ENCODE measurements at places on chromosomes 11 and 22. TPM values are rescaled to one million over a fixed set of nuclear protein-coding genes. Genes with fewer than 3 reads are reported as not detected.

- no peak for DNase-seq
Measured at GRCh38 chr11:128862908-128863660, 4.0 kb downstream of the KCNJ1 start.

DNA sequence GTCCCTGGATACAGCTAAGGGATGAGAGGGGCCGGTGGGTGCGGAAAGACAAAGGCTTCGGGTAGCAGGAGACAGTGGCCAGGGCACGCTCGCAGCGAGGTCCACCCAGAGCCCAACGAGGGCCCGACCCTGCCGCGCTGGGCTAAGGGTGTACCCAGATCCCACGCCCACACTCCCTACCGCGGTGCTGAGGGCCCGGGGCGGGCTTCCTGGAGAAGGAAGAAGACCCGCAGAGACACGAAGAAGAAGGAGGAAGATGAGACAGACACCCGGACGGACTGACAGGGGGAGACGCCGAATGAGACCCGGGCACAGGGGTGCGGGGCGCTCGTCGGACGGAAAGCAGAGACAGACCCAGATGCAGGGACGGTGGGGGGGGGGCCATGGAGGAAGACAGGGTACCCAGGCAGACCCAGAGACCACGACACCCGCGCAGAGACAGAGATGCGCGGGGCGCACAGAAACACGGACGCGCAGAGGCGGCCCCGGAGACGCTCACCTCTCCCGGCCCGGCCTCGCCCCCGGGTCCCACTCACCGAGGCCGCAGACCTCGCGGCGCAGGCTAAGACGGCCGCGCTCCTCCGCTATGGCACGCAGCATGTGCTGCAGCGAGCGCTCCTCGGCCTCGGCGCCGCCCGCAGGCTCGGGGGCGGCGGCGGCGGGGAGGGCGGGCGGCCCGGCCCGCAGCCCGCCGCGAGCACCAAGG lies 437 bp downstream of the KIAA0930 start:
- no peak for DNase-seq

The OR51D1 gene
- polyA plus RNA-seq = not detected

DNA sequence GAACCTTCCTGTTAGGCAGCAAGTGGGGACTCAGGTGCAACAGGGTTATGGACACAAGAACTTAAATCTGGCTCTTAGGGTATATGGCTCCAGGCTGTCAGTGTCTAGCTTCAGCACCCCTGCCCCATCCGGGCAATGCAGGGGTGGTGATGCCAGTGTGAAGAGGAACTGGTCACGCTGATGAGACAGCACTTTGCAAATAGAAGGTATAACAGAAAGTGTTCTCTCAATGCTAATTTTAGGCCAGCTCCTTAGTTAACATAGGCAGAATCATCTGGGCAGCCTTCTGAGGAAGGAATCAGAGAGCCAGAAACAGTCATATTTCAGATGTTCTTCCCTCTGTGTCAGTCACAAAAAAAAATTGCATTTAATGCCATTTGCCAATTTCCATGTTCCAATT lies 41.2 kb downstream of the SYT9 start:
- no peak for DNase-seq

The TYR gene
- polyA plus RNA-seq = 0.17 TPM

The TEX12 gene
- polyA plus RNA-seq = 0.25 TPM

GRCh38 chr11:127862406-127862805 lies 725.0 kb downstream of the ETS1 start:
- DNase-seq = no peak

The TRPM5 gene
- polyA plus RNA-seq = 5.0 TPM

DNA sequence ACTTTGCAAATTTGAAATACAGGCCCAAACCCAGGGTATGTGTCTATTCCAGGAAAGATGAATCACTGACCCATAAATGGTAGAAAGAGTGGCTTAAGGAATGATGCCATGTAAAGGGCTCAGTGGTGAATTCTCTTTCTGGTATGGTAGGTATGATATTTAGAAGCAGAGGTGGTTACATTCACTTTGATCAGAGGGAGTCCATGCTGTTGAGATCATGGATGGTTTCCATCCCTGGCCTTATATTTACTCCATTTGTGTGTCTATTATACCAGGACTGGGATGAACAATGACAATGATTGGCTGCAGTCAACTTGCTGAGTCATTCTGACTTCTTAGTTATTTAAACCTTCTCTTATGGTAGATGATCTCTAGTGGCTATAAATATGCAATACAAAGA lies 419.8 kb upstream of the LRRC4C start:
- DNase-seq = no peak

DNA sequence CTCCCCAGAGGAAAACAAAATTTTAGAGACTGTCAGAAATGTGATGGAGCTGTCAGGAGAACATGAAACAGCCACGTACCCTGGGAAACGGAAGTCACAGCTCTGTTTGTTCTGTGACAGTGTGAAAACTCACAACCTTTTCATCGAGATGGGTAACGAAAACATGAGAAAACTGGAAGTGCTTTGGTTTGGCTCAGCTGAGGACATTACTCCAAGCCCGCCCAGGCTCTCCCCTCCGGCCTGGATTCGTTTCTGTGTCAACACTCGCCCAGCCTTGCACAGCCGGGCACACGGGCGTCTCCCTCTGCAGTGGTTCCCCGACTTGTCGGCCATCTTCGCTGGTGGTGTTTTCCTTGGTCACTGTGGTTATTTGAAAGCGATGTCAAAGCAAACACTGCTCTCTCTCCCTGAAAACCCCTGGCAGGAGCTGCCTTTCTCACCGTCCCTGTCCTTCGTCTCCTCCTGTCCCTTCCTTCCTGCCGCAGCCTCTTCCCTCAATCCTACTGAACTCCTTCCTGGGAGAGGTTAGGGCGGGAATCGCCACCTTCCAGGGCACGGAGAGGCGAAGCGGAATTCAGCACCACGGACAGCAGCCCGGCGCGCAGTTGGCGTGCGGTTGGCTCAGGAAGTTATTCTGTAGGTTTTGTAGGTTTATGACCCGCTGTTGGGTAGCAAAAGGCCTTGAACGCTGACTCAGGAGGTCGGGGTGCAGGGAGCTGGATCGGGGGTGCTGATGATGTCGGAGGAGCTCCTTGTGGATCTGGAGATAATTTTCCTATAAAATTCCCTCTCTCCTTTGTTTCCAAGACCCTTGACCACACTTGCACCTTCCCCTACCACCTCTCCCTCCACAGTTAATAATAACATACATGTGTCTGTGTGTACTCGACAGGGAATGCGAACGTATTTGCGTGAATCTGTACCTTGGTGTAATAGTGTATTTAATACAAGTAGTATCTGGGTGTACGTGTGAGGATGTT lies 13.1 kb upstream of the RPS19BP1 start:
- DNase-seq = no peak

DNA sequence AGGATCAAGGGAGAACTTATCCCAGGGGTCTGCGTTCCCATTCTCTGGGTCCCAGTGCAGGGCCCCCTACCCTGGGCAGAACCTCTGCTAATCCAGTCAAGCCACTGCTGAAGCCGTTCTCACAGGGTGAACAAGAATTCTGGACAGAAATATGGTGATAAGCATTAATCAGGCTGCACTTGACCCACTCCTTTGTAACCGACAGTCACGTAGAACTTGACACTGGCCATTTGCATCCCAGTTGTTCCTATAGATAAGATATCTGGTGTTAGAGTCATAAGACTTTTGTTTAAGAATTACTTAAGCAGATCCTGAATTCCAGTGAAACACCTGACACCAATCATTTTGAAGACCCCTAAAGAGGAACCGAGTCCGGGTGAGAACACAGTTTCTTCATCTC lies 107.5 kb upstream of the THY1 start:
- DNase-seq = no peak

GRCh38 chr22:23801238-23801821 lies 14.6 kb downstream of the SMARCB1 start:
- DNase-seq = no peak

DNA sequence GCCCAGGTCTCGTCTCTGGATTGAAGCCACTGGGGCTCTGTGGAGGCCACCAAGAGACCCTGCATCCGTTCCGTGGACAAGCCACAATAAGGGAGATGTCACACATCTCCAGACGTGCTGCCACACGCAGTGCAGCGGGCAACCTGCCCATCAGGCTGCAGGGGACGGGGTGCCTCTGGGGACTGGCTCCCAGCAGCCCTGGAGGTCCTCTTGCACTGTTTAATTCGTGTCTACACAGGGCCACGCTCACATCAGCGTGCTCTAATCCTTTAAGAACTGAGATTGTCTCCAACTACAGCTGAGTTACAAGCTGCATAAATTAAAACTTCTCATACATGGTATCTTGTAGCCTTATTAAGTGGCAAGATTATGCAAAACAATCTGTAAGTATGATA lies 1232.2 kb downstream of the BRD1 start:
- no peak for DNase-seq

The TRIM64C gene
- polyA plus RNA-seq = not detected

All from left renal cortex interstitium (tissue), 4 donors.